ENCODE measurements at places on chromosomes 12 and 14.

DNA sequence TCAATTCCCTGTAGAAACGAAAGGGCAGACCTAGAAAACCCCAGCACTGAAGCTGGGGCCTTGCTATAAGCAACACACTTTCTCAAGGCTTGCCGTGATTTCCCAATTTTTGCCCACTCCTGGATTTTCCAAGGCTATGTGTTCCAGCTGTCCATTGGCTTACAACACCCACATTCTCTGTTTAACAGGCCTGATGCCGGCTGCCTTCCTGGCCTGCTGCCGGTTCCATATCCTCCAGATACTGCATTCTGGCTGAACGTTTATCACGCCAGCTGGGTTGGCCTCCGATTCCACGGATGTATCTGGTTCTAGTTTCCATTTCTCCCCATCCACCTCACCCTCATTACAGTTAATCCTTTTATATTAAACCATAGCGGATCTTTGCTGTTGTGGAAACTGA is 2.0 kb upstream of the PCNX1 start:
- DNase-seq: no peak

DNA sequence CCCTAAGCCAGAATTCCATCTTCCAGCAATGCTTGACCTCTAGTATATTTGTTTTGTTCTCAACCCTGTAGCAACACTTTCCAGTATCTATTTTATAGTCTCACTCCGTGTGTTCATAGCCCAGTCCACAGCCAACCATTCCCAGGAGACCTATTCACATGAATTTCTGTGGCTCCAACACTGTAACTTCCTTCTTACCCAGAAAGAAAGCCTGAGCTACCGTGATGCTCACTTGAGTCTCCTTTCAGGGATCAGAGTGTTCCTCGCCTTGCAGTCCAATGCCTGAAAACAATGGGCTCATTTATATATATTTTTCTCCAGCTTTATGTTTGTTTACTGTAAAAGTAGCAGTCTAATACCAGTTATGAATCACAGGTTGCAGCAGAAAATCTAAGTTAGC is 645.0 kb upstream of the NOVA1 start:
- DNase-seq: no peak

- DNase-seq: no peak
Observed at GRCh38 chr12:99974146-99974545, 10.6 kb downstream of the ANKS1B start.

GRCh38 chr14:23568600-23569331 is 1.2 kb upstream of the AP1G2 start:
- no peak for DNase-seq

DNA sequence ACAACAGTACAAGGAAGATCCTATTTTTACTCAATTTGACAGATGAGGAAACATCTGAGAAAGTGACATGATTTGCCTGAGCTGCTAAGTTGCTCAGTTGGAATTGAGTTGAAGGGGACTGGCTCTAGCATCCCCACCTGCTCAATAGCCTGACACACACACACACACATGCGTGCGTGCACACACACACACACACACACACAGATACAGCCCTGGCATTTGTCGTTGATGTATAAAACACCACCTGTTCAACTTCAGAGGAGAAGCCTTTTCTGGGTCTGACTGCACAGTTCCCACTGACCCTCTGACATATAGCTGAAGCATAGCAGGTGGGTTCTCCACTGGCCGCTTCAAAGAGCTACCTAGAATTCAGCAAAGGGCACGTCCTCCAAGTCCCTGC is 1045.9 kb downstream of the VRK1 start:
- no peak for DNase-seq

GRCh38 chr14:53545217-53545616 is 392.1 kb upstream of the DDHD1 start:
- DNase-seq: no peak

- DNase-seq: no peak
Observed at GRCh38 chr12:128914908-128915563, 61.8 kb downstream of the GLT1D1 start.

DNA sequence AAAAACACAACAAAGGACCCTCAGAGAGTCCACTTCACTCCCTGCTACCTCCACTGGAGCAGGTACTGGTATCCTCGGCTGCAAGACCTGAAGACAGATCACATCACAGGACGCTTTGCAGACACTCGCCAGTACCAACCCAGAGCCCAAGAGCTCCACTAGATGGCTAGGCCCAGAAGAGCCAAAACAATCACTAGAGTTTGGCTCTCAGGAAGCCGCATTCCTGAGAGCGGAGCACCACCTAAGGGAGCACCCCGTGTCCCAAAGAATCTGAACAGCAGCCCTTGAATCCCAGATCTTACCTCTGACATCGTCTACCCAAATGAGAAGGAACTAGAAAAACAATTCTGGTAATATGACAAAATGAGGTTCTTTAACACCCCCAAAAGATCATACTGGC is 399.8 kb downstream of the RAD51B start:
- DNase-seq: no peak

- DNase-seq: no peak
Observed at GRCh38 chr12:125018356-125018755, 24.9 kb downstream of the BRI3BP start.

DNA sequence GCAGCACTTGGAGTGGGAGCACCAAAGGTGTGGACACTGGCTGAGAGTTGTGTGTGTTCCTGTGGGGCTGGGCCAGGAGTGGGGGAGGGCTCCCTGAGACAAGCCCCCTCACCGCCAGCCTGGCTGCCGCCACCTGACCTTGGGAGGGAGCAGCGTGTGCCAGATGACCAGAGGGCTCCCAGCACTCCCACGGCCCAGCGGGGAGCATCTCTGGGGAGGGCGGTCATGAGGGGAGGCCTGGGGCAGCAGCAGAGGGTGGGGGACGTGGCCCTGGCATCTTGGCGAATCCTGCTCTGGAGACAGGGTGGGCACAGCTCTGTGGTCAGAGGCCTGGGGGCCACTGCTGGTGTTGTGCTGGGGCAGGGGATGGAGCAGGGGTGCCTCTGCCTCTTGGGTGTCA is 10.7 kb downstream of the CEP170B start:
- DNase-seq: no peak

GRCh38 chr12:48615681-48616080 is 45.8 kb upstream of the LALBA start:
- no peak for DNase-seq

DNA sequence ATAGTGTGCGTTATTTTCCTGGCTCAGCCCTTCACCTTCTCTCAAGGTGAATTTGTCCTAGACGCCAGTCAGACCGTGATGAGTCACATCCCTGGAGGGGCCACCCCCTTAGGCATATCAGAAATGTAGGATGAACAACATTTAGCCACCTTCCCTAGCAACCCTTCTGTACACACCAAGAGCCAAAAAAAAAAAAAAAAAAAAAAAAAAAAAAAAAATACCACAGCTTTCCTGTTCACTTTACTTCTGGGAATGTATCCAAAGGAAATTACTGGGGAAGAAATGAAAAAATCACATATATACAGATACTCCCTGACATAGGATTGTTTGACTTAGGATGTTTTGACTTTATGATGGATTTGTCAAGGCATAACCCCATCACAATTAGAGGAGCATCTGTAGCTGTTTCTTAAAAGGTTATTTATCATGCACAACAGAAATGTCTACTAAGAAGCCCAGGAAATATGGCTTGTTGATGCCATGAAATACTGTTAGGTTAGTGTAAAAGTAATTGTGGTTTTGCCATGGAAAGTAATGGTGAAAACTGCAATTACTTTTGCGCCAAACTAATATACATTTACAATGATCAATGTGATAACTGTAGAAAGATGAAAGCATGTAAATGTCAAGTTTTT is 68.2 kb upstream of the BDKRB2 start:
- DNase-seq: no peak

DNA sequence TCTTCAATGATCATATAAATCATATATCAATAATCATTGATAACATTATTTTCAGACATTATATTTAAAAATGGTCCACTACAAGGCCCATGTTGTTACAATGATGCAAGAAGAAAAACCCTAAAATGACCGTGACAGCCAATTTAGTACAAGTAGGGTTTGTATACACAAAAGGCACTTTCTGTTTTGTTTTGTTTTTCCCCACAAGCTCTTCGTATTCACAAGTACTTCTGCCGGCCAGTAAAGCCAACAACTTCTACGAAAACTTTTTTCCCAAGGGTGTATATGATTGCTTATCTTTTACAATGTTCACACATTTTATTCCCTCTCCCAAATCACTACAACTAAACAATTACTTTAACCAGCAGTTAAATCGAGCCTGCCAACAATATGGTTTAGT is 9.6 kb downstream of the PTPRB start:
- DNase-seq: no peak

DNA sequence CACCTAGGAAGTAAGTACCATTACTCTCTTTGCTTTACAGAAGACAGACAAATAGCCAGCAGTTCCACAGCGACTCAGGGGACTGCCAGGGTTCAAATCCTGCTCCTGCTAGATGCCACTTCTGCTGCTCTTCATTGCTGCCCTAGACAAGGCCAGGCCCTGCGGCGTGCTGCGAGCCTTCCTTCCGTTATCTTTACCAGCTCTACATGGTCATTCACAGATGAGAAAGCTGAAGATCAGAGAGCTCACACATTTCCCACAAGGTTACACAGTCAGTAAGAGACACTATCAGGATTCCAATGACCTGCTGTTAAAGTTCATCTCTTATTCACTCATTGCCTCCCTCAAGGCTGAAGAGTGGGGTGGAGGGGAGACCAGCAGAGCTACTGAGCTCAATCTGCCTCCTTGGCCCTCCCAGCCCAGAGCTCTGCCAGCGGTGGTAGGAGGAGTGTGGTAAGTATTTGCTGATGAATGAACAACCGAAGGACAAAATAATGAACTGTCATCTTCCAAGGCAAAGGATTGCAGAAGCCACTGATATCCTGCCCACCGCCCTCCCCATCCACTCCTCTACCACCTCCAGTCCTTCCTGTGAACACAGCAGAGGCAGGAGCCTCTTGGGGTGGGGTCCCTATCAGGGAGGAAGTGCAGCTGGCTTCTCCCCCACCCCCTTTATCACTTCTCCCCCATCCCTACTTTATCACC is 14.6 kb upstream of the HDAC7 start:
- no peak for DNase-seq

DNA sequence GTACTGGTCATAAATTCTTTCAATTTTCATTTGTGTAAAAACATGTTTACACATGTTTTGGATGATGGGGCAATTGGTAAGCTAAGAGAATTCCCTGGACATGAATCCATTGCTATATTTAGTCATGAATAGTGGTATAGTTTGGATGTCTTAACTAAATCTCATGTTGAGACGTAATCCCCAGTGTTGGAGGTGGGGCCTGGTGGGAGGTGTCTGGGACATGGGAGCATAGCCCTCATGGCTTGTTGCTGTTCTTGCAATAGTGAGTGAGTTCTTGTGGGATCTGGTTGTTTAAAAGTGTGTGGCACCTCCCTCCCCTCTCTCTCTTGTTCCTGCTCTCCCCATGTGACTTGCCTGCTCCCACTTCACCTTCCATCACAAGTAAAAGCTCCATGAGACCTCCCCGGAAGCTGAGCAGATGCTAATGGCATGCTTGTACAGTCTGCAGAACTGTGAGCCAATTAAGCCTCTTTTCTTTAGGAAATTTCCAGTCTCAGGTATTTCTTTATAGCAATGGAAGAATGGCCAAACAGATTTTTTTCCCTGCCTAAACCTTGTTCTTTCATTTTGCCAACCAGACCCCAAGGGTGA is 33.6 kb downstream of the CTSG start:
- no peak for DNase-seq

- DNase-seq: no peak
Observed at GRCh38 chr14:97592341-97592980, 795.3 kb downstream of the VRK1 start.

GRCh38 chr14:89720741-89721729 is 233.5 kb downstream of the EFCAB11 start:
- peak; percentile 13 for DNase-seq

- no peak for DNase-seq
Observed at GRCh38 chr14:61677479-61677878, 17.8 kb upstream of the HIF1A start.

GRCh38 chr12:85872497-85873091 is 1.5 kb upstream of the NTS start:
- DNase-seq: no peak
